ENCODE measurements at places on chromosomes 16 and 17.

DNA sequence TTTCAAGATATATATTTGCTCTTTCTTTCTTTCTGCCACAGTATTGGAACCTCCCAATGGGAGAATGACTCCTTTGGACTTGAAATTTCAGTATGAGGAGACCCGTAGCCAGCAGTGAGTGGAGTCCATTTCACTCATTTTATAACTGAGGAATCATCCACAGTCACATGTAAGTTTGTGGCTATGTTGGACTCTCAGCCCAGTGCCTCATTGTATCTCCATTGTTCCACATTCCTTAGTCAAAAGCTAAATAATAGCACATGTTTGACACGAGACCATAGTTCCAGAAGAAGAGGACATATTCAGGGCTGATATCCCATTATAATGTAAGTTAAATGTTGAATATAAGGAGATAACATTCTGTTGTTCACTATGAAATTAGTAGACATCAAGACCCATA lies 12.7 kb upstream of the SPAG9 start:
- no peak for DNase-seq

DNA sequence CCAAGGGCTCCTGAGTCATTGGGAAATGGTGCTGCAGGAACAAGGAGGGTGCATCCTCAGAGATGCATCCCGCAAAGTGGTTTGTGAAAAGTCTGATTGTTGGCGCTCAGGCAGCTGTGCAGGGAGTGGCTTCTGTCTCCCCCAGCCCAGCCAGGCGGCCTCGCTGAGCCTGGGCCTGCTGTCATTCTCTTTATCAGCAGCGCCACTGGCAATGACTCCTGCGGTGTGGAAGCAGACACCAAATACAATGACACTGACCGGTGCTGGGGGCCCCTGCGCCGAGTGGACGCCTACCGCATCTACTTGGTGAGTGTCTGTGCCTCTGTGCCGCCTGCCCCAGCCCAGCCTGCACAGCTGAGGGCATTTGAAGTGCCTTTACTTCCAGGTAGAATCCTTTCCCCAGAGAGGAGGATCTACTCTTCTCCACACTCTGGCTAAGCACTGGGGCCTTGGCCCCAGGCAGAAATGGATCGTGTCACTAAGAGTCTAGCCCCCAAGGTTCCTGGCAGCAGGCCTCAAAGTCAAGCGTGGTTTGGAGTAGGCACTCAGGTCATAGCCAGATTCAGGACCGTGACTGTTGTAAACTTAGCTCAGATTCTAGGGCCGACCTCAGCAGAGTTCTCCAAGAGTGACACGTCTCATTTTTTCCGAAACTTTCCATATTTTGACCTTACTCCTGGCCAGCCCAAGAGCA lies 19.3 kb upstream of the NAT9 start:
- no peak for DNase-seq

- DNase-seq = no peak
Observed at GRCh38 chr16:68948230-68948910, 105.0 kb downstream of the TANGO6 start.

DNA sequence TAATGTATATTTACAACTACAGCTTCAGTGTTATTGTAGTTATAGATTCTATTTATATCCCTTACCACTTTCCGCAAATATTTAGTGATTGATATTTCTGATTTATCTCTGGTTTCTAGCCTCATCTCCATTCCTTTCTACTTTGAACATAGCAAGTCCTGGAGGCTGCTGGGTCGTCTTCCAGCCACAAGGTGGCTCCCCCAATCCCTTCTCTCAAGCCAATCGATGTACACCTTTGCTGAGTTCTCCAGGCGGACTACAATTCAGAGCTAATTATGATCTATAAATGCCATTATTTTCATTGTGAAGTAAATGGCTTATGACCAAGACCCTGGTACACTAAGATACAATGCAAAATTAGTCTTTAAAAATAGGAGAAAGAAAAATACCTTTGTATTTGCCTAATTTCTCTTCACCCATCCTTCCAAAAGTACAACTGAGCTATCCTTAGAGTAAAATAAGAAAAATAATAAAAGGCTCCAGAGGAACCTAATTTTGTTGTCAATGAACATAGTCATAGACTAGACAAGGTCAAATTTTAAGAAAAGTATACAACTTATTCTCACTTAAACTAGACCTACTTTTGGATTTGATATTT lies 122.1 kb downstream of the SKAP1 start:
- DNase-seq = peak; percentile 43

DNA sequence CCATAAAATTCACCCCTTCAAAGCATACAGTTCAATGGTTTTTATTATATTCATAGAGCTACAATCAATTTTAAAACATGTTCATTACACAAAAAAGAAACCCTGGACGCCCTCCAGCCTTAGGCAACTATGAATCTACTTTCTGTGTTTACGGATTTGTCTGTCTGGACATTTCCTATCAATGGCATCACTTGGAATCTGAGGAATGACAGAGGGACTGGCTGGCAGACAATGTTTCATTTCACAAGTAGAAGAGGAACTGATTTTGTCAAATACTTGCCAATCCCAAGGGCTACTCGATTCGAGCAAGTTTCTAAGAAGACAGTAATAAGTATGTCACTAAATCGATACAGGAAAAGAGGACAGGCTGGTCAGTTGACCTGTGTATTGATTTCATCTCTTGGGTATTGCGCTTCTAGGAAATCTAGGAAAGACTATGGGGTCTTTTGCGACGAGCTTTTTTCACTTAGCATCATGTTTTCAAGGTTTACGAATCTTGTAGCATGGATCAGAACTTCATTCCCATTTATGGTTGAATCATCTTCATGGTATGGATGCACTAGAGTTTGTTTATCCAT lies 56.6 kb downstream of the RGS9 start:
- no peak for DNase-seq

GRCh38 chr17:51778842-51779241 lies 379.7 kb downstream of the CA10 start:
- DNase-seq = no peak

DNA sequence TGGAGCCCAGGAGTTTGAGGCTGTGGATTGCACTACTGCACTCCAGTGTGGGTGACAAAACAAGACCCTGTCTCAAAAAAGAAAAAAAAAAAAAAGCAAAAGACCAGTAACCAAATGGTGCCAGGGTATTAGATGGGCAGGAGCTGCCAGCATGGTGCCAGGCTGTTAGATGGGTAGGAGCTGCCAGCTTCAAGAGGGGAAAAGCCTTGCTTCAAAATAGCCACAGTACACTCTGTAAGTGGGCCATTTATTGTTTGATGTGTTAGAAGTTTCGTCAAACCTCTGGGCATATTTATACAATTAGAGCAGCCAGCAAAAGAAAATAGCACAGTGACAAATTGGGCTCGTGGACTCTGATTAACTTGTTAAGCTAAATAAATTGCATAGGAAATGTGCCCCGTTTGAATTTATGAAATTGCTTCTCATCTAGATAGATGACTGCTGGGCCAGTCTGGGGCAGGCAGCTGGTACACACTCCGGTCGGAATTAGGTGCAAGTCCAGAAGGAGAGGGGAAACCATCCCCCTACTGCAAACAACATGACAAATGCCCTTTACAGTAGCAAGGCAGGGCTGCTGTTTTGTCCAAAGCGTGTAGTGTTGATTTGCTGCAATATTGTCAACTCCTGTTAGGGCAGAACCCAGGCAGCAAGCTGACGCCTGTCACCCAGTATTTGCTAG lies 126.3 kb upstream of the IRX3 start:
- DNase-seq = no peak

DNA sequence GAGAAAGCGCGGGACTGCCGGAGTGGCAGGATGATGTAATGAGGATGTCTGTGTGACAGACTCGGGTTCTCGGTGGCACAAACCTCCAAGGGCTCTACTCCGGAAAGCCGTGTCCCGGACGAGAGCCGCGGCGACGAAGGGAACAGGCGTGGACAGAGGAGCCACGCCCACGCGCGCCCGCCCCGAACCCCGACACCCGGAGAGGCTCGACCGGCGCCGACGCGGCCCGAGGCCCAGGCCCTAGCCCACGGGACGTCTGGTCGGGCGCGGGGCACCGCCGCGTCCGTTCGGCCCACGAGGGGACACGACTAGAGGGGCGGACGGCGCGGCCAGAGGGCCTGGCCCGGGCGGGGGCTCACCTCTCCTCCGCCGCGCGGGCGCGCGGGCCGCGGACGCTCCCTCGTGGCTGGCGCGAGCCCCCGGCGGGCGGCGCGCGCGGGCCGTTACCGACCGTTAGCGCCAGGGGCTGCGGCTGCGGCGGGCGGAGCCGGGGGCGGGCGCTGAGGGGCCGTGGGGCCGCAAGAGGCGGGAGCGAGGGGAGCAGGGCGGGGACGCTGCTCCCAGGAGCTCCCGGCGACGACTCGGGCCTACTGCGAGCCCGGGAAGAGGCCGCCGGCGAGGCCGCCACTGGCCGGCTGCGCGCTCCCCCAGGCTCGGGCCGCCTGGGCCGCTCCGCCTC lies 2.1 kb upstream of the IRX5 start:
- peak; percentile 52 for DNase-seq

DNA sequence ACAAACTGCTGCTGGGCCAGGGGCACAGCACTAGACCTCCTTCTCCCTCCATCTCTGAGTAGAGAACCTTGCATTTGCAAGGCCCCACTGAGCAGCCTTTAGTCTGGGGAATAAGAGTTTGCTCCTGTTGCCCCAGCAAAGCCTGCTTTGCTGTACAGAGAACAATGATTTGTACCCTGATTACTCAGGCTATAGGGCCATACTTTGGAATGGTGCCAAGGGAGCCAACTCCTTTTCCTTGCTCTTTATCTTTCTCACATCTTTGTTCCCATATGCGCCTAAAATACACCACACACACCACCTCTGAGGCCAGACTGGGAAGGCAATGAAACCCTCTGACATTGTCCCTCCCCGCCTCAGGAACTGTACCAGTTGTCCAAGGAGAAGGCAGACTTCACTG lies 21.2 kb downstream of the LIG3 start:
- DNase-seq = no peak

DNA sequence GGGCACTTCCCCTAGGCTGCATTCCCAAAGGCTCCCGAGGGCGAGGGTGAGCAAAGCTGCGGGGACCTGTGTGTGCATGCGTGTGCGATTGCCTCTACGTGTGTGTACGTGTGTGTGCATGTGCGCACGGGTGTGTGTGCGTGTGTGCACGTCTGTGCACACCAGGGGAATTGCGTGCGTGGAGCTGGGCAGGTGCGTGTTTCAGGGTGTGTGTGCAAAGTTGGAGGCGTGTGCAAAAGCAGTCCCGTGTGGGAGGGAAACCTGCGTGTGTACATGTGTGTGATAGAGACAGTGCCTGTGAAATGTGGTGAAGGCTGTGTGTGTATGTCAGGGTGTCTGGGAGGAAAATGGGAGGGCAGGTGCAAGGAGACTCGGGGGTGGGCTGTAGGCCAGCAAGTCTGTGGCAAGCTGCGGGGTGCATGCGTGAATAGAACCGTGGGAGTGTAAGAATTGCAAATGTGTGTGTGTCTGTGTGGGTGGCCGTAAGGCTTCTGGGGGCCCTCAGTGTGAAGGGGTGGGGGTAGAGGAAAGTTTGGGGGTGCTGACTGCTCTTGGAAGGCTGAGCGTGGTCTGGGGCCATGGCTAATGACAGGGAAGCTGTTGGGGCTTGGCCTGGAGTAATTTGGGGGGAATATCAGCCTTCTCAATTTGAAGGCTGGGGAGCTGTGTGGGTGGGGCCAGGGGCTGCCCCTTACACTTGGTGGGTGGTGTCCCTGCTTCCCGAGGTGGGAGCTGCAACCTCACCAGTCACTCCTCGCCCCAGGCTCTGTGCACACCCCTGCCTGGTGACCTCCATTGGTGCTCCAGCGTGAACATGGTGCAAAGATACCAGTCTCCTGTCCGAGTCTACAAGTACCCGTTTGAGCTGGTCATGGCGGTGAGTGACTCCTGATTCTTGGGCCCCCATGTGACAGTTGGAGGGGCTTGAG lies 644 bp downstream of the SEC14L5 start:
- no peak for DNase-seq

- DNase-seq = no peak
Observed at GRCh38 chr16:25135254-25135878, 23.8 kb downstream of the LCMT1 start.

GRCh38 chr17:18988546-18989173 lies 15.9 kb downstream of the FAM83G start:
- DNase-seq = no peak

- no peak for DNase-seq
Observed at GRCh38 chr17:9768381-9768934, 22.9 kb downstream of the DHRS7C start.

DNA sequence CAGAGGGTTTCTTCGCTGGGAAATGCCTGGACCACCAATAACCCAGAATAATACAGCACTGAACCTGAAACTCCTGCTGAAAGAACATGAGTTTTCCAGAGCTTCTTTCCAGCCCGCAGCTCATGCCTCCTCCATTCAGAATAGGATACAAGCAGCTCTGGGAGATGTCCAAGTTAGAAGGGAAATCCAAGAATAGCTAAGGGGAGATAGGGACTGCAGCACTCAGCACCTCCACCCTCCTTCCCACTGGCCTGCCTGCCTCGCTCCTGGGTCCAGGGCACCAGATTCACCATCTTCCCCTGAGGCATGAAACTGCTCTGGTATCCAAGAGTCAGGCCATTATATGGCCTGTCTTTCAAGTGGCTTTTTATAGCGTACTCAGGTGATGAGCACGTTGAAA lies 4.1 kb downstream of the KRT31 start:
- no peak for DNase-seq

- DNase-seq = no peak
Observed at GRCh38 chr17:20263595-20263994, 203.7 kb downstream of the LGALS9B start.

DNA sequence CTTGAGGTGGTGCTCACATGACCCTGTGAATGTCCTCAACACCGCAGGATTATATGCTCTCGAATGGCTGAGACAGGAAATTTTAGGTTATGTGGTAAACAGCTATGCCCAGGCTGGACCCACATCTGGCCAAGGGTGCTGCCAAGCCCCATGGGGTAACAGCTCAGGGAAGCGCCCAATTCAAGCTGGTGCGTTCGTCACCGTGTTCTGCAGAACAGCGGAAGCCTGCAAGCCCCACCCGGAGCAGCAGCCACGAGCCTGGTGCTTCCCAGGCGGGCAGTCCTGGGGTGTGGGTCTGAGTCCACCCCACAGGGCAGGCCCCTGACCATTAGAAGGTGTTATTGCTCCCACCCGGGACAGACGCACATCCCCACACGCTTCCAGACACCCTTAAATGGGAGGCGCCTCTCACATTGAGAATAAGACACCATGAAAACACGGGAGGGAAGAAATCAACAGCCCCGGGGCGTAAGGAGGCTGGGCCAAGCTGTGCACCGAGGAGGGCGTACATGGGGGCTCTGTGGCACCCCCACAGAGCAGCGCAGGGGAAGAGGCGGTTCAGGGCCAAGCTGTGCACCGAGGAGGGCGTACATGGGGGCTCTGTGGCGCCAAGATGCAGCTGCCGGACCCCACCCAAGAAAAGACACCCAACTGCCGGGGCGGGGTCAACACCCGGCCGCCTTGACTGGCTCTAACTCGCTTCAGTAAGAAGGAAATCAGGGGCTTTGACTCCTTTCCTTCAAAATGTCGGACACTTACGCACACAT lies 2.9 kb upstream of the CYBA start:
- DNase-seq = no peak

GRCh38 chr16:84144209-84144858 lies 643 bp downstream of the HSDL1 start:
- DNase-seq = peak; percentile 48

- no peak for DNase-seq
Observed at GRCh38 chr17:74882517-74883240, 9.9 kb upstream of the FDXR start.

Data from stimulated activated naive CD8-positive, alpha-beta T cell treated with anti-CD3 and anti-CD28 coated beads, Interleukin-15, amount 100 ng/mL, for 72 hours (primary cell).